GM06990 (cell line): ENCODE measurements at places on chromosomes 12 and 14.

DNA sequence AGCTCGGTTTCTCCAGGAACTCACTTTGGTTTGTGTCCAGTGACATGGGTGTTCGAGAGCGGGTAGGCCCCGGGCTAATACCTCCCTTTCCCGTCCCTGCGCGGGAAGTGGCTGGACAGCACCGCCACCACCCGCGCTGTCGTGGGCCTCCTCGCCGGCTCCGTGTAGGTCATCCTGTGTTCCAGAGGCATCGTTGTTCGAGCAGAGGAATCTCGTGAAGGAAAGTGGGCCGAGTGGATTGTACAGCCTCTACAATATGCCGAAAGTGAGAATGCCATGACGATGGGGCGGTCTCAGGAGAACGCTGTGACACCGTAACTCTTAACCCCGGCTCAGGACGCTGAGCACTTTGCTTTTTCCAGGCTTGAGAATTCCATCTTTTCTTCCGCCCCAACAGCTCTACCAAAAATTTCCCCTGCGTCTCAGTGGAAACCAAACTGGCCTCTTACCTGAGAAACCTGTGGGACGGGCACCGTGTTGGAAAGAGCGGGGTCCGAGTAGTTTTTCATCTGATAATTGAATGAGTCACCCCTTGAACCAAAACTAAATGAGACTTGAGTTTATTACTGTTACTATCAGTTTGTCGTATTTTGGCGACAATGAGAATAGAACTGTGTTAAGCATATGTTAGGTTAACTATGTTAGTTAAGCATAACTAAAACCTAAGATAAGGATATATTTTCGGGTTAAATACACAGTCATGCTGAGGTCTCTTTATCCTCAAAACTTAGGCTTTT, 510 bp downstream of the EIF2S1 start:
- no peak for DNase-seq

DNA sequence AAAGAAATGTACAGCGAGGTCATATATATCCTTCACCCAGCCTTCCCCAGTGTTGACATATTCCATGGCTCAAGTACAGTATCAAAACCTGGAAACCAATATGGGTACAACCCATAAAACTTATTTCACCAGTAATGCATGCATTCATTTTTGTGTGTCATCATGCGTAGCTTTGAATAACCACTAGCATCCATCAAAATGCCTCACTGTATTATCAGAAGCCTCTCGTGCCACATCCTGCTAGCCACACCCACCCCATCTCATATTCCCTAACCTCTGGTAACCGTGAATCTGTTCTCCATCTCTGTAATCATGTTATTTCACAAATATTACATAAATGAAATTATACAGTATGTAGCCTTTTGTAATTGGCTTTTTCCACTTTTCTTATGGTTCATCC, 314.3 kb downstream of the RAD51B start:
- no peak for DNase-seq

DNA sequence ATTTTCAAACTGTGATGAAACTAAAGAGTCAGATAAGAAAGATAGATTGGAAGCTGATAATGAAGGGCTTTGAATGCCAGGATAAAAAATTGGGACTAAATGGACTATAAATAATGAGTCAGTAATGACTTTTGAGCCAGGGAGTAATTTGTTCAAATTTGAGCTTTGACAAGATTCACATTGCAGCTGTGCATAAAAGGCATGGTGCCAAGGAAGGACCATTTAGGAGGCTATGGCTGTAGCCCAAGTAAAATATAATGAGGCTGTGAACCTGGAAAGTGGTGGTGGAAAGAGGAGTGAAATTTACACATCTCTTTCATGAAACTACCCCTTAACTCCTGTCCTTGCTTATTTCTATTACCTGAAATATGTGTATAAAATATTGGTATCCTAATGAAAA, 218.5 kb downstream of the SLC6A15 start:
- DNase-seq = no peak

GRCh38 chr14:92892589-92892988, 30.4 kb upstream of the CHGA start:
- DNase-seq = no peak
